ENCODE measurements at places on chromosomes 2 and 18.

- no peak for DNase-seq
Measured at GRCh38 chr2:63977904-63978303, 41.3 kb downstream of the VPS54 start.

DNA sequence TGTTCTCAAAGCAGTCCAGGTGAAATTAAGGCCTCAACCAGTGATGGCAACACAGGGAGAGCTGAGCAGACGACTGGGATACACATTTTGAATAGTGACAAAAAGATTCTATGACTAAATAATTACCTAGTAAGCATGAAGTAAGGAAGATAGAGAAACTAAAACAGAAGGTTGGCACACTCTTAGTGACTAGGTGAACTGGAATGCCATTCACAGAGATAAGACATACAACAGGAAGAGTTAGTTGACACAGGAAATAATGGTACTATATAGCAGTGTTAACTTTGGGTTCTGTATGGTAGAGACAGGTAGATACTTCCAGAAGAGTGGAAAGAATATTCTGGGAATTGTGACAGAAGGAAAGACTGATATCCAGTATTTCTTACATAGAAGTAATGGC is 181.8 kb upstream of the NT5C1B start:
- no peak for DNase-seq

- no peak for DNase-seq
Measured at GRCh38 chr18:41587976-41588375, 367.1 kb upstream of the PIK3C3 start.

DNA sequence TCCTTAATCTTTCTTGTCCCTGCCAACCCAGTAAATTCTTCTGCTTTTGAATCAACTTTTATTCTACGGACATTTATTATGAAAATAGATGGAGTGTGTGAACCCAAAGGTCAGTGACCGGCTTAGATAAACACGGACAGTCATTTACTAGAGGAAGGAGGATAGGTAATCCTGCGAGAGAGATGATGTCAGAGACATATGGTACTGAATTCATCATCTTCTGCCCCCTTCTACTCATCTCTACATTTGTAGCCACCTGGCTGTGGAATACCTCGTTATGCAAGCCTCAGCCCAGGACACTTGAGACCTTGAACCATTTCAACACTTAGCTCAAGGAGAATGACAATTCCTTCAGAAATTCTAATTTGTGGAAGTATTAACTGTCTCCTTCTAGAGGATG is 443.6 kb downstream of the TDRD15 start:
- no peak for DNase-seq

DNA sequence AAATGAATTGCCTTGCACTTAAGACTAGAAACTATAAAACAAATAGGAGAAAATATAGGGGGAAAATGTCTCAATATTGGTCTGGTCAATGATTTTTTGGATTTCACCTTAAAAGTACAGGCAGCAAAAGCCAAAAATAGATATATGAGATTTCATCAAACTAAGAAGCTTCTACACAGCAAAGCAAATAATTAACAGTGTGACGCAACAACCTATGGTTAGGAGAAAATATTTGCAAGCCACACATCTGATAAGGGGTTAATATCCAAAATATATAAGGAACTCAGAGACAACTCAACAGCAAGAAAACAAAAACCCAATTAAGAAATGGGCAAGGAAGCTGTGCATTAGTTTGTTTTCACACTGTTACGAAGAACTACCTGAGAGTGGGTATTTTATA is 89.1 kb downstream of the MAIP1 start:
- no peak for DNase-seq

DNA sequence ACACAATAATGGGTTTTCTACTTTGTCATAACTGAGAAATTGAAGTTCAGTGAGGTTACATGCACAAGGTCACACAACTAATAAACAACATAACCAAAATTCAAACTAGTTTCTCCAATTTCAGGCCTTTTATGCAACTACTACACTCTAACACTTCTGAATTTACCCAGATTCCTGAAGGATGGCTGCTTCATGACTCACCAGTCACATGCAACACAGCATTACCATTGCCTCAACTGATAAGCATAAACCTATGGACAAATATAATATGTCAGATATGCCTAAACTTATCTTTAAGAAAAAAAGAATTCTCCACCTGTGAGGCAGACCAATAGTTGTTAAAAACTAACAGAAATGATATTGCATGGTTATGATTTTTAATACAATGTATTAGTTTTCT is 586.5 kb upstream of the SLC8A1 start:
- no peak for DNase-seq

DNA sequence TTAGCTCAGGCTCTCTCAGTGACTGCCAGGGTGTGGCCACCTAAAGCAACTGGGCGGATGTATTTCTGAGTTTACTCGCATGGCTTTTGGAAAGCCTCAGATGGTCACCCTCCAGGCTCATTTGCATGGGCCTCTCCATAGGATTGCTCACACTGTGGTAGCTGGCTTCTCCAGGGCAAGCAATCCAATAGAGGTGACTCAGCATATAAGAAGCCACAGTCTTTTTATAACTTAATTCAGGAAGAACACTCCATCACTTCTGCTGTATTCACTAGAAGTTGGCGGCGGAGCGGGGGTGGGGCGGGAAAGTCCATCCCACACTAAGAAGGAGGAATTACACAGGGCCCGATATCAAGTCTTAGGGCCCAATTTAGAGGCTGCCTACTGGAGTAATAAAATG is 3.6 kb upstream of the DOK6 start:
- no peak for DNase-seq

DNA sequence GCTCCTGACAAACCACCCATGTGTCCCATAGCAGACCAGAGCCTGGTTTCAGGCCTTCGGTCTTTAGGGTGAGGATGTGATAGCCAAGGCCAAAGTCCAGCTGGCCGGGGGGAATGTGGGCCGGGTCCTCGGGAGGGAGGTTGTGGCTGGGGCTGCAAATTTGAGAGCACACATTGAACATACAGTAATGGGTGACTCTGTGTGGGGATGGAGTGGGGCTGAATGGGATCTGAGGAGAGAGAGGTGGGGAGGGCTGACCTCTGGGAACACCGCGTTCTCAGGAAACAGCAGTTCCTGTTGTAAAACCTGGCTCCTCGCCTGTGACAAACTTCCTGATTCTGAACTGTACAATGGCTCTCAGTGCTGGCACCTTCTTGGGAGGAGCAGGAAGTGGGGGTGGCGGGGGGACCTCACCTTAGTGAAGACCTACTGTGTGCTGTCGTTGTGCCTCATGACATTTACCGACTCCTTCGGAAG is 48.8 kb downstream of the MCFD2 start:
- no peak for DNase-seq

- DNase-seq = no peak
Measured at GRCh38 chr18:6021306-6022073, 126.2 kb upstream of the TMEM200C start.

- no peak for DNase-seq
Measured at GRCh38 chr2:60735496-60736250, 20.4 kb upstream of the PAPOLG start.

DNA sequence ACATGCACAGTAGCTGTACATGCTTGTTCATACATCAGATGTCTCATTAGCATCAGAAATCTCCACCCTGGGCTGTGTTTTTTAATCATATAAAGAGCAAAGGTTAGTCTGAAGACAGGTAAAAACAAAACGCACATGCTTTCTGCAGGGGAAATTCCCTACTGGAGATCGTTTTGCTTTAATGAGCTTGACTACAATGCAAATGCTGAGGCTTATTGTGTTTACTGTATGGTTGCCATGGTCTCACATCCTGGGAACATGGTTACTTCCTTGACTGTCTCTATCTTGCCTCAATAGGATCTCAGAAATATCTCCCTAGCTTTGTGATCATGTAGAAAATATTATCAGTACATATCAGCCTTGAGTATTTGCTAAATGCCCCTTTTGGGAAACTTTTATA is 336.5 kb upstream of the TFPI start:
- DNase-seq = no peak

GRCh38 chr2:235017441-235017840 is 65.6 kb downstream of the SH3BP4 start:
- DNase-seq = no peak

GRCh38 chr2:117794668-117795067 is 19.8 kb upstream of the DDX18 start:
- no peak for DNase-seq

- no peak for DNase-seq
Measured at GRCh38 chr2:25567406-25567805, 106.0 kb downstream of the DTNB start.

- DNase-seq = no peak
Measured at GRCh38 chr18:41630232-41630886, 324.7 kb upstream of the PIK3C3 start.

- DNase-seq = no peak
Measured at GRCh38 chr2:18268400-18268799, 292.1 kb downstream of the RDH14 start.

- DNase-seq = no peak
Measured at GRCh38 chr2:211793690-211794089, 744.9 kb downstream of the ERBB4 start.

GRCh38 chr2:231475965-231476364 is 11.7 kb upstream of the NCL start:
- DNase-seq = no peak

GRCh38 chr2:191569025-191569424 is 108.9 kb upstream of the NABP1 start:
- DNase-seq = no peak

DNA sequence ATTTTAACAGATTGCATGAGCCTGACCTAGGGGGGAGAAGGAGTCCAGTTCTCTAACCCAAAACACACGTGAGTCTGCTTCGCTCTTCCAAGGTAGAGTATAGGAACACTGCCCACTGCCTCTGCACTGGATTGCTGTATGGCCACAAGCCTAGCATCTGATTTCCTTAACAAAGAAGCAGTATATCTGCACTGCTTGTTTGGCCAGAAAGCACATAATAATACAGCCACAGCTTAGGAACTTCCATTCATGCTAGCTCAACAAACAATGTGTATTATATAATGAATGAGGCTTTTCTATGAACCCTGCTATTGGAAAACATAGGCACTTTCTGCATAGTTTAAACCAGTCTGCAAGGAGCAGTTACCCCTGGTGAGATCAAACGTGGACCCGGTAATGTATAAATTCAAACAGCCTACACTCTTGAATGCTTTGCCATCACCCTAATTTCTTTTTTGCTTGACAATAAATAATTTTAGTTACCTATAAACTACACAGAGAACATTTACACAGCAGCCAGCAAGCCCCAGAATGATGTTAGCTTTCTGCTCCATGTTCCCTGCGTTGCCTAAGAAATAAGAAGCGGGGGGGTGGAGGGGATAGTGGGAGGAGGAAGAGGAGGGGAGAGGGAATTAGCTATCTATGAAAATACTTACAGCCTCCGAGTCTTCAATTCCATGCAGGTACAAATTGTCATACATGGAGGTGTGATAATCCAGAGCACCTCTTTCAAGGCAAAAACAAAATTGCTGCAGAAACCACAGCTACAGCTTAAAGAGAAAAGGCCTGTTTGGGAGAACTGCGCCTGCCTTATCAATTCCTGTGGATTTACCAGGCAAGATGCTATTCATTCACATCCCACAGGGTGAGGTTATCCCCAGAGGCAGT is 125.6 kb downstream of the CACNB4 start:
- DNase-seq = no peak

DNA sequence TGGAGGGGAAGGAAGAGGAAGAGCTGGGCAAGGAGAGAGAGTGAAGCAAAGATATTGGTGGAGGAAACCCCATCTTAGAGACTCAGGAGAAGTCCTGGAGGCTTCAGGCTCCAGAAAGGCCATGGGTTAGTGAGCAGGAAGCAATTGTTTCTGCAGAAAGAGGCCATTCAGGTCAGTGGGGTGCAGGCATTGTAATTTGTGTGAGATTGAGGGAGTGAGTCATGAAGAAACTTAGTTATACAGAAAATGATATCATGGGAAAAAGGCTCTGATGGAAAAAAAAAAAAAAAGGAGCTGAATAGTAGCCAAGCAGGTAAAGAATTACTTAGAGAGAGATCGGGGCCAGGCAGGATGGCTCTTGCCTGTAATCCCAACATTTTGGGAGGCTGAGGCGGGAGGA is 4.0 kb downstream of the EMILIN2 start:
- DNase-seq = no peak

GRCh38 chr2:241873081-241873802 is 3.7 kb downstream of the RTP5 start:
- no peak for DNase-seq

GRCh38 chr2:63734510-63734909 is 107.2 kb upstream of the UGP2 start:
- no peak for DNase-seq

- no peak for DNase-seq
Measured at GRCh38 chr2:62382122-62382521, 123.9 kb downstream of the TMEM17 start.
